Left lung (tissue), 14 donors: ENCODE measurements at places on chromosomes 12 and 14.
A peak's percentile ranks its signal among the peaks of the same experiment; 100 is the strongest.

- DNase-seq = peak; percentile 80
Measured at GRCh38 chr12:3491938-3492792, 1.2 kb downstream of the PRMT8 start.

- DNase-seq = no peak
Measured at GRCh38 chr12:26746121-26746714, 86.8 kb downstream of the ITPR2 start.

DNA sequence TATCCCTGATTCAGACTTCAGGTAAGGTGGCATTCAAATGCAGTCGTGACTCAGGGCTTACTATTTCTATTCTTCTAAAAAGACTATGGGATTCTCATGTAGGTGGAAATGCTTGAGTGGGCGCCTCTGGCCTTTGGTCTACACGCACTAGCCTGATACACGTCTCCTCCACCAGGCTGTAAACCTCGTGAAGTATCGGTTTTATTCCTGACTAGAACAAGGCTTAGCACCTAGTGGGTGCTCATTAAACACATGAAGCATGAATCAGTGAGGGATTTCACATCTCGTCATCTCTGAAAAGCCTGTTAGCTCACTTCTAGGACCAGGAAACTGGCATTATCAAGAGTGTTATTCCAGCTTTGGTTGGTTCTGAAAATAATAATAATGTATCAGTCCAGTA is 17.7 kb upstream of the HNF1A start:
- no peak for DNase-seq

DNA sequence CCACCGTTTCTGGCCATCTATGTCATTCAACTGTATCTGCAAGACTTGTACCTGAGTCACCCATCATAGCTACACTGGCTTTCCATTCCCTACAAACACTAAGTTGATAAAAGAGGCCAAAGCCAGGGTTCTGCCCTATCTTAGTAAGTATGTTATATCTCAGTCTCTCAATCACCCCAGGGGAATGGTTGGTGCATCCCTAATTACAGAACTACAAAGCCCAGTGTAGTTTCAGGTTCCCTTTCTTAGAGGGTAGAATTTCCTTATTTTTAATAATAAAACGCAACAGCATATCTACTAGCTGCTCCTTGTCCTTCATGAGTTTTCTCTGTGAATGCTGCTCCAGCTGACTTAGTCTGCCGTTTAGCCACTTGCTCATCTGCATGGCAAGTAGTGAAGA is 57.6 kb downstream of the ST8SIA1 start:
- no peak for DNase-seq

DNA sequence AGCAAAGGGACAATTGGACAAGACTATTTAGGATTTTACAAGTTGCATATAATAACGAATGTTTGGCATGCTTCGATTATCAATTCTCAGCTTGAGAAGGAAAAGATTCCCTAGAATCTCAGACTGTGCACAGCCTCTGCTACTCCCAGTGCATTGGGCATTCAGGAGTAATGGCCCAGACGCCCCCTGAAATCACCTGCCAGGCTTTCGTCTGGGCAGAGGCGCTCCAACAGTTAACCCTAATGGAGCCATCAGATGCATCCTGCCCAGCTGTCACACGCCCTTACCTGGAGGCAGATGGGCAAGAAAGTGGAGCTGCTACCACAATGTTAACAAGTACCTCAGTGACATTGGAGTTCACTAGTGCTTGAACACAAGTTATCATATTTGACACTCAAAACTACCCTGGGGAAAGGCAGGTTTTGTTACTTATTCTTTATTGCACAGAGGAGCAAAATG is 927 bp upstream of the LRP6 start:
- no peak for DNase-seq

DNA sequence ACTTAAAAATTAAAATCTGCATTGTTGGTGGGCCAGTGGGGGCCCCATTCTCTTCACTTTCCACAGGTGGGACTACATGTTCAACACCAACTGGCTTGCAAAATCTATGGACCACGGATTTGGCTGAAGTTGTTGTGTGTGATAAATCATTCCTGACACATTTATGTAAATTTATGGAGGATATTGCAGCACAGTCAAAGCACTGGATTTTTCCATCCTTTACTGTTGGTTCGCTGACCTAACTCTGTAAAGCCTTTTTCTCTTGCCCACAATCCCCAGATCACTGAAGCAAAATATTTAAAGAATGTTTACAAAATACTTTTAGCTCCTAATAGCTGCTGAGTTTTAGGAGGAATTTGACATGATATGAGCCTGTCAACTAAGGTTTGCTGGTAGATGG is 219.7 kb upstream of the PRICKLE1 start:
- DNase-seq = no peak

- peak; percentile 14 for DNase-seq
Measured at GRCh38 chr12:100927826-100928225, 133.2 kb downstream of the ANO4 start.

DNA sequence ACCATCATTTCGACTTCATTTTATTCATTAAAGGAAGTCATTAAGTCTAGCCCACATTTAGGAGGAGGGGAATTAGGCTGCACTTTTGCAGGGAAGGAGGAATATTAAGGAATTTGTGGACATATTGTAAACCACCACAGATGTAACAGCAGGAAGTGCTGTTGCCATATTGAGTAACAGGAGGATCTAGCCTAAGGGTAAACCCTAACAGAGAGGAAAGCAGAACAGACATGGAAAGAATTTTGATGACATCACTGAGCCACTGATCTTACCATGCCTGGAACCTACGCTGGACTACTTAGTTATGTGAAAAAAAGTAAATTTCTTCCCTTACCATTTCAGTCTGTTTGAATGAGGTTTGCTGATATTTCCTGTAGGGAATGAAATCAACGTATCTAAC is 100.7 kb upstream of the ATF7IP start:
- no peak for DNase-seq

- DNase-seq = no peak
Measured at GRCh38 chr14:52494444-52494843, 57.9 kb downstream of the TXNDC16 start.

DNA sequence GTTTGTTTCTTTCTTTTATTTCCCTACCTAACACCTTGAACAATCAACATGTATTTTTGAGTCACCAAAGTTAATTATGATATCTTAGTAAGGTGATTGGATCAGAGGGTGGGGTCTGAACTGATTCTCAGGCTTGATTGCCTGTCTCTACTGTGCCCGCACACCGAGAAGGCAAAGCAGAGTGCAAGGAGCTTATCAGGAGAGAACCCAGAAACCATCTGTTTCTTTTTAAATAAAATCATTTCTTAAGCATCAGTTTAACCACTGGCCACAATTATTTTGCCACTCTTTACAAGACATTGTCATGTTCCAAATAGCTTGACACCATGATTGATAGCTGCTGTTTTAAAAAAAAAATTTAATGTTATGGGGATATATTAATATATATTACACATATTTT is 3.1 kb downstream of the GARIN2 start:
- DNase-seq = no peak

DNA sequence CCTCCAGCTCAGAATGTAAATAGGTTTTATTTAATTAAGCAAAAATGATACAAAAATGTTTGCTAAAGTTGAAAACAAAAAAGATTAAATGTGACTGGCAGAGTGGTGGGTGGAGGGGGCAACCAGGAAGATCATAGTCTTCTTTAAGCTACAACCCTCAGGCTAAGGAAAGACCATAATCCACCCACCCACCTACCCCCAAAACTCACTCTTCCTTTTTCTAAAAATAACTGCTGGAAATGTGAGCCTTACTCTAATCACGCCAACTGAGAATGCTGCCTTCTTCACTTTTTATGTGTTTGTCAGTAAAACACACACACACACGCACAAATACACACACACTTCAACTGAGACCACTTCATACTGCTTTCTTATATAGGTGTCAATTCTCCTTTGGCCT is 230.0 kb upstream of the EGLN3 start:
- DNase-seq = no peak
